ENCODE measurements at places on chromosomes 7 and 10.

DNA sequence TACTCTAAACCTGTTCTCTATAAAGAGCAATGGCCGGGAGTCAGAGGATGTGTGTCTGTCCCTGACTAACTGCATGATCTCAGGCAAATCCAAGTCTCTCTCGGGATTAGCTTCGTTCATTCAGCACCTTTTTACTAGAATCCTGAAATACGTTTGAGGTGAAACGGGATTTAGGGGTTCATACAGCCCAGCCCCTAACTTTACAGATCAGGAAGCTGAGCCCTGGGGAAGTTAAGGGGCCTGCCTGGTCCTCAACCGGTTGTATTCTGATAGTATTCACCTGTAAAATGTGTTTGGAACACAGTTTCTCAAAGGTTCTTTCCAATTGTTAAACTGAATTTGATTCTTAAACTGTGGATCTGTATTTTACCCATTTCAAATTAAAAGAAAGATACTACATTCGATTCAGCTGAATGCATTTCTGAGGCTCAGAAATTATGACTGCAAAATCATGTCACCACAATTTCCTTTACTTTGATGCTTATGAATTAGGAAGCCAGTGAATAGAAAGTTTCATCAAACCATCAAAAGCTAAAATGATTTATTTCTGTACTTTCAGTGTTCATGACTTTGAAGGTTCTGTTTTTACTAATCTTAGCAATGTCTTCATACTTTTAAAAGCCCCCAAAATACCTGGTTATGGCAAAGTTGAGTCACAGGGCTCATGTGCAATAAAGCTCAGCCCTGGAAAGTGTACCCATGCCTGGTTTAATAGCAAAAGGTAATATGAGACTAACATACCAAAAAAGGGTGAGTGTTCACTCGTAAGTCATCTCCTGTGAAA, 28.9 kb upstream of the EZH2 start:
- no peak for DNase-seq

DNA sequence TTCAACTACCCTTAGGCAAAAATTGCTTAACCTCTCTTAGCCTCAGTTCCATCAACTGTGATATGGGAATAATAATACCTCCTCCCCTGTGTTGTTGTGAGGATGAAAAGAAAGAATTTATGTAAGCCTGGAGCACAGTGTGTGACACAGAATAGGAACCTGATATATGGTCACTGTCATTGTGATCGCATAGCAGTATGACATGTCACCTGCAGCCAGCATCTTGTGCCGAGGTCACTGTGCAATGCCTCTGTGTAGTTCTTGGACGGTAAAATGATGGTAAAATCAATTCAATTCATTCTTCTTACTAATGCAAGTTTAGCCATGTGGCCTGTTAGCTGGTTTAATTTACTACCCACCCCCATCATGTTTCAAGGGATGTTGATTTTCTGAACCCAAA, 54.6 kb upstream of the GPR158 start:
- DNase-seq, result no peak

GRCh38 chr7:28509251-28510025, 97.1 kb downstream of the CREB5 start:
- DNase-seq, result no peak

GRCh38 chr7:135283959-135284638, 50.5 kb downstream of the STRA8 start:
- DNase-seq, result no peak

GRCh38 chr7:12884033-12884432, 196.6 kb downstream of the ARL4A start:
- peak; percentile 16 for DNase-seq

GRCh38 chr10:116151076-116151475, 121.9 kb downstream of the GFRA1 start:
- peak; percentile 33 for DNase-seq

DNA sequence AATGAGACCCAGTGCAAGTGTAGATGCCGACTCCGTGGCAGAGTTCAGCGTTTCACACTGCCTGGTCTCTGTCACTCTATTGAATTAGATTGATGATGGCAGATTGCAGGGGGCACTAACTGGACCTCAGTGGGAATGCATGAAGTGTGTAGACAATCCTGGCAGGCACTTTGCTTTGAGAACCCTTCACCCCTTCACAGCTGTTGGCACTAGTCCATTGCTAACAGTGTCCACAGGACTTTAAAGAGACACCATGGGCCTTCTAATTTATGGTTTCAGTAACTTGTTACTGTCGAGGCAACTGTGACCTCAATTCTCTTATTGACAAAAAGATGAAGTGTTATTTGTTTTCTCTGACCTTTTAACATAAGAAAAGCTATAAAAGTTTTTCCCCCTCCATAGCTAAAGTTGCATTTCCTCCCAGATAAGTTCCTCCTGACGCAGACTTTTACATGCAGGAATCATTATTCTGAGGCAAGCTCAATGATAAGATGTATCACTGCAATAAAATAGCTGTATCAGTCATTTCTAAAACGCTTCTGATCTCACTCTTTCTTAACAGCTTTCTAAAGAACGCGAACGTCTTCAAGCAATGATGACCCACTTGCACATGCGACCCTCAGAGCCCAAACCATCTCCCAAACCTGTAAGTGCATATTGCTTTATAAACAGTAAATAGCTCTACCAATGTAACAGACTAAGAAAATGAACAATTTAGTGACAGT, 238.9 kb downstream of the FOXP2 start:
- no peak for DNase-seq

GRCh38 chr10:71223347-71224058, 11.1 kb downstream of the UNC5B start:
- no peak for DNase-seq

GRCh38 chr7:7882888-7883287, 85.7 kb upstream of the GLCCI1 start:
- DNase-seq, result no peak

DNA sequence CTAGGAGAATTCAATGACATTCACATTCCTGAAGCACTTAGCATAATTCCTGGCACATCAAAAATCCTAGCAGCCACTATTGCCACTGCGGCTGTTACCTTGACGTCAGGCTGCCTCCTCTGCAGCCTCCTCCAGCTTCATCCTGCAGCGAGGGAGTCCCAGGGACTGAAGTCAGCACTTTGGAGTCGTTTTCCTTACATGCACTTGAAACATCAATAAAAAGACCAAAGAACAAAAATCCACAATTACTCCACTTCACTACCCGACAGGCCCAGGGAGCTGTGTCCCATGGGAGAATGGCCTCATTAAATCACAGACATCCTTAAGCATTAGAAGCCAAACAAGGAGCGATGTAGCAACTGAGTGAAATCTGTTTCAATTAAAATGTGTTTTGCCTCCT, 48.6 kb upstream of the NANOS1 start:
- DNase-seq, result no peak

GRCh38 chr7:95688931-95689495, 83.3 kb upstream of the DYNC1I1 start:
- peak; percentile 47 for DNase-seq

- peak; percentile 99 for DNase-seq
Observed at GRCh38 chr7:24786941-24787340, 29.7 kb upstream of the GSDME start.

All from GM23248 (cell line).